ENCODE measurements at places on chromosomes 11 and 22. TPM values are rescaled to one million over a fixed set of nuclear protein-coding genes. Genes with fewer than 3 reads are reported as not detected.

GRCh38 chr22:39148727-39149535 lies 3.5 kb downstream of the CBX7 start:
- DNase-seq, result peak; percentile 24

DNA sequence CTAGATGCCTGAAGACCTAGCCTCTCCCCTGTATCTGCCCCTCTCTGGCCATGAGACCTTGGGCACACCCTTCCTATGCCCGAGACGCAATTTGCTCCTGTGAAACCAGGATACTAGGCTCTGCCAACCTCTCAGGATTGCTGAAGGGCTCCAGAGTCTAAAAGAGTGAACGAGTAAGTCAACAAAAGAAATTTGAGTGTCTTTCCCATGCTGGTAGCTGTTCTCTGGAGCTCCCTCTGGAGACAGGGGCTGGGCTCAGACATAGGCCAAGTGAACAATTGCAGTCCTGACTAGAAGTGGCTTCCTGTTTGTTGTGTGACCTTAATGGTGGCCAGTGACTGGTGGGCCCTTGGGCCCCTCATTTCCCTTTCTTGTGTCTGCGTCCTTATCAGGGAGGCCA lies 189.0 kb upstream of the NARS2 start:
- DNase-seq, result no peak

DNA sequence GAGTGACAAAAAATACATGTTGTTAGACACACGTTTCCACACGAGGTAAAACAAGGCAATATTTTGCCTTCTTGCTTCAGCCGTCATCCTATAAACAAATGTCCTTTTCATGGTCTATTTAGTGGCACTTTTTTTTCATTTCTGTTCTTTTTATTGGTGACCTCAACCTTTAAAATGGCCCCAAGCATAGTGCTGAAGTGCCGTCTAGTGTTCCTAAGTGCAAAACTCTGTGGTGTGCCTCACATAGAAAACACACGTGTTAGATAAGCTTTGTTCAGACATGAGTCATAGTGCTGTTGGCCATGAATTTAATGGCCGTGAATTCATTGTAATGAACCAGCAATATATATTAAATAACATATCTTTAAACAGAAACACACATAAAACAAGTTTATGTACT lies 15.6 kb downstream of the OVCH2 start:
- no peak for DNase-seq

DNA sequence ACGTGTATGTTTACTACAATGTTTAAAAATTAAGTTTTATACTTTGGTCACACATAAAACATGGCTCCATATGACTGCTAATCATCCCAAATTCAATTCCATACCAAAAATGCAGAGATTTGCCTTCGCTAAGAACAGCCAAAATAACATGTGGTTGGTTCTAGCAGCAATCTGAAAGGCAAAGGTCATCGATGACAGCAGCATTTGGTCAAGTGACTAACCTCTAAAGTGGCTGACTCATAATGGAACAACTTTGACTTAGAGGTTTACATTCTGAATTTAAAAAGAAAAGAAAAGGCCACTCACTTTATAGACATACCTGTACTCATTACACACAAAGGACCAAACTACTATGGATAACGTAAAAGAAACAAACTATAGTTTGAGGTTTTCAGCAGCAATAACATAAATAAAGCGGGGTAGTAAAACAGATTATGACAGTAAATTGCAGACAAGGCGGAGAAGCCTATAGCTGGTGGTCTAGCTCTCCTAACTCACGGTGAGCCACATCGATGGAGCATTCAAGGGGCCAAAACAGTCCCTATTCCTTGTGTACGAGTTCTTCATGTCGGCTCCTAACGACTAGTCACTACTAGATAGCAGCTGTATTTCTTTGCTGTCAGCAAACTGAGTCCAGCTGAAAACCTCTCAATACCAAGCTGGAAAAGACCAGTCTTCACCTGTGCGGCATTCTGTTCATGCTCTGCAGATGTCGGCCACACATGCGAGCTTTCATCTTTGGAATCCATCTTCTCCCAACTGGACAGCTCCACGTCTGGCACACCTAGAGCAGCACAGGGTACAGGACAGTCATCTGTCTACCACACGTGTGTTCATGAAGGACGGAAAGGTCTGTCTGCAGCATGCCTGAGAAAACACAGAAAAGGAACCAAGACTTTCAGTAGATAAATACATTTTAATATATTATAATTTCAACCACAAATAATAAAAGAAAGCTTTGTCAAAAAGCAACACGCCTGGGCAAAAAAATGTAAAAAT lies 42.1 kb downstream of the PRDM10 start:
- no peak for DNase-seq

GRCh38 chr11:36265793-36266628 lies 23.2 kb downstream of the COMMD9 start:
- DNase-seq, result peak; percentile 61

GRCh38 chr11:67119585-67120391 lies 725 bp downstream of the KDM2A start:
- peak; percentile 32 for DNase-seq

DNA sequence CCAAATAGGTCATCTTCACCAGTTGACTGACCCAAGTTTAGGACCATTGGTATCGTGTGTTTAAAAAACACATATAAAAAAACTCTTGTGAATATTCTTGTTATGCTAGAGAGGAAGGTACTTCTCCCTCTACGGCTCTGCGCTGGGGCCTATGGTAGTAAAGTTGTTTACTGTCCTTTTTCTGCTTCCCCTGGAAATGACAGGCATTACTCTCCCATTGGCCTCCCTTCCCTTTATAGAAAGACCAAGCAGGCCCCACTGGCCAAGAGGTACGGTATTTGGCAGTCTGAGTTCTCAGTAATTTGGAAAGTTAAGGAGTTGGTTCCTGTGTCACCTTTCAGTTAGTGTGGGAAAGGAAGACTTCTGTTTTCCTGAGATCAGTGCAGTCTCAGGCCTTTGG lies 6.5 kb downstream of the THYN1 start:
- no peak for DNase-seq

GRCh38 chr22:42803389-42803788 lies 53.7 kb downstream of the ARFGAP3 start:
- DNase-seq, result no peak

DNA sequence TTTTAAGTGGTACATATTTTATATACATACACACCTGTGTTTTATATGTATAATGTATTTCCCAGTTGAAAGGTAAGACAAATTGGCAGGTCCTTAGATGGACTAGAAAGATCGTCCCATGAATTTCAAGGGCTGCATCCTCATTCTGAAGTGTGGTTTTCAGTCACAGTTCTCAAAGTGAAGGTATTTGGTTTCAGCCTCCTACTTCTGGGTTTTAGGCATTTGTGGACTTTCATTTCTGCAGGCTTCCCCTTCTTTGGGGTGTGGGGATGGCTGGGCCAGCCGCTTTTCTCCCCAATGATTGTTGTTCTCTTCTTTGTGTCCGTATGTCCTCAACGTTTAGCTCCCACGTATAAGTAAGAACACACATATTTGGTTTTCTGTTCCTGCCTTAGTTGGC lies 10.0 kb downstream of the DCPS start:
- no peak for DNase-seq

DNA sequence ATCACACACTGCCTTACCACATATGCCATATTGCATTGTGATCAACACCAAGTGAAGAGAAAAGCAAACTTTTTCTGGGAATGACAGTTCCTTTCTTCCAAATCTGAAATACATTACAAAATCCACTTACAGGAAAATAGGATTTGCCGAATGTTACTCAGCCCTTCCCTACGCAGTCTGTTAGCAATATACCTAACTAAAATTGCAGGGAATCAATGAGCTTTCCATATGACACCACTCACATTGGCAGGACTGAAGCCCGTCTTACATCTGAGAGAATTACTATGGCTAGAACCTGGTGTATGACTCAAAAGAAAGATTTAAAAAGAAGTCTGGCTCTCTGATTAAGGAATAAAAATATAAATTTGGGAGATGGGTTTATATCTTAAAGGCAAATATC lies 136.0 kb downstream of the LRRC4C start:
- no peak for DNase-seq

DNA sequence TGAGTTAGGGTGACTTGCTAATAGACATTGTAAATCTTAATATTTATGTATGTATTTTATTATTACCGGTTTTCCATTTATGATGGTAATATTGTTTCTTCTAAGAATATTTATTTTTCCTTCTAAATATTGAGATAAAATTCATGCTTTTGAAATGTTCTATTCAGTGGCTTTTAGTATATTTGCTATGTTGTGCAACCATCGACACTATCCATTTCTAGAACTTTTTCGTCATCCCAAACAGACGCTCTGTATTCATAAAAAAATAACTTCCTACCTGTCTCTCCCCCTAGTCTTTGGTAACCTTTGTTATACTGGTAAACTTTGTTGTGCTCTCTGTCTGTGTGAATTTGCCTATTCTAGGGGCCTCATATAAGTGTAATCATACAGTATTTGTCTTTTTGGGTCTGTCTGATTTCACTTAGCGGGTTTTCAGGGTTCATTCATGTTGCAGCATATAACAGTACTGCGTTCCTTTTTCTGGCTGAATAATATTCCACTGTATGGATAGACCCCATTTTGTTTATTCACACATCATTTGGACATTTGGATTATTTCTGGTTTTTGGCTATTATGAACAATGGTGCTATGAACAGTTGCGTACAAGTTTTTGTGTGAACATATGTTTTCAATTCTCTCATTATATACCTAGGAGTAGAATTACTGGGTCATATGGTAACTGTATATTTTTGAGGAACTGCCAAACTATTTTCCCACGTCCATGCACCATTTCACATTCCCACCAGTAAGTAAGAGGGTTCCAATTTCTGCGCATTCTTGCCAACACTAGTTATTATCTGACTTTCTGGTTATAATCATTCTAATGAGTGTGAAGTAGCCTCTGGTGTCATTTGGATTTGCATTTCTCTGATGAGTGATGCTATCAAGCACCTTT lies 15.9 kb downstream of the NEAT1 start:
- DNase-seq, result no peak

- no peak for DNase-seq
Observed at GRCh38 chr11:112296044-112296443, 35.4 kb upstream of the PLET1 start.

- DNase-seq, result peak; percentile 55
Observed at GRCh38 chr22:17781319-17782031, 7.2 kb upstream of the BID start.

- DNase-seq, result peak; percentile 36
Observed at GRCh38 chr11:47716692-47717091, 1.5 kb upstream of the AGBL2 start.

GRCh38 chr11:75576499-75576918 lies 14.5 kb downstream of the SERPINH1 start:
- peak; percentile 62 for DNase-seq

DNA sequence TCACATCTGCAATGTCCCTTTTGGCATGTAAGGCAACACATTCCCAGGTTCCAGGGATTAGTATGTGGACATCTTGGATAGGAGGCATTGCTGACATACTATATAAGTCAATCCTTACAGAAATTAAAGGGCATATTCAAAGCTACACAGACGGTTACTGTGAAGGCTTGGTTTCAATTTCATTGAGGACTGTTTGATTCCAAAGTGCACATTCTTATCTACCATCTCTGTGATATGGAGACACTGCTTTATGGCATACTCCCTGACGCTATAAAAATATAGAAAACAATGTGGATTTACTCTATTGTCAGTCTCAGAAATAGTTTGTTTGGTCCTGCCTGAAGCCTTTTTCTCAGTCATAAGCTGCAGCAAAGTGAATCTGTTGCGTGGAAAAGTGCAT lies 1486.7 kb downstream of the FAM181B start:
- DNase-seq, result no peak

- no peak for DNase-seq
Observed at GRCh38 chr22:41499624-41500280, 30.8 kb downstream of the ACO2 start.

DNA sequence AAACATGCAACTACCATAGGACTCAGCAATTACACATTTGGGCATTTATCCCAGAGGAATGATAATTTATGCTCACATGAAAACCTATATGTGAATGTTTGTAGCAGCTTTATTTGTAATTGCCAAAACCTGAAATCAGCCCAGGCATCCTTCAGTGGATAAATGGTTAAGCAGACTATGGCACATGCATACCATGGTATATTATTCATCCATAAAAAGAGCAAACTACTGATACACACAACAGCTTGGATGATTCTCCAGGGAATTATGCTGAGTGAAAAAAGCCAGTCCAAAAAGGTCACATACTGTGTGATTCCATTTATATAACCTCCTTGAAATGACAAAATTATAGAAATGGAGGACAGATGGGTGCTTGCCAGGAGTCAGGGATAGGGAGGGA lies 86.7 kb downstream of the ALX4 start:
- no peak for DNase-seq

DNA sequence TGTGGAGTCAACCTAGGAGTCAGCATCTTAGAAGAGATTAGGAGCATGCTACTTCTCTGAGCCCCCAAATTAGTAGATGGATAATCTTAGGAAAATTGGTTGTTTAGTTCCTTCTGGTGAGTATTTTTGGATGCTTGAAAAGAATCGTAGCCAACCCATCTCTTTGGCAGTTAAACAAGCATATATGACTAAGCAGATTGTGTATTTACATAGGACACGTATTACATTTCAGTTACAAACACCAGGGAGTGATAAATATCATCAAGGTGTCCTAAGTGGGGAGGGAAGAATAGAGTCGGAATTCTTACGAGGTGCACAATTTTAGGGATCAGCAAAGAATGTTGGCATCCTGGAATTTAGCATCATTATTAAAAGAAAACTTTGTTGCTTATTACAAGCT lies 13.5 kb downstream of the PLET1 start:
- DNase-seq, result no peak

GRCh38 chr11:62601122-62601371 lies 618 bp downstream of the MTA2 start:
- no peak for DNase-seq

GRCh38 chr11:94731880-94732601 lies 36.1 kb upstream of the AMOTL1 start:
- DNase-seq, result no peak

Gene MS4A12
- not detected for total RNA-seq

Gene TSKU
- 18.6 TPM for total RNA-seq

Gene RFPL1
- total RNA-seq, result not detected

Gene CNTN5
- total RNA-seq, result 0.63 TPM

Gene MS4A1
- 0.37 TPM for total RNA-seq

Gene GLYAT
- not detected for total RNA-seq

Gene DDI1
- not detected for total RNA-seq

Gene OR51E2
- total RNA-seq, result not detected
